ENCODE measurements at places on chromosomes 16 and 17.
A peak's percentile ranks its signal among the peaks of the same experiment; 100 is the strongest.

GRCh38 chr17:1957037-1957436, 68.1 kb downstream of the RTN4RL1 start:
- H3K27me3 ChIP-seq, result no peaks in the 10 kb centered on the region
- no peaks in the 10 kb centered on the region for H3K36me3 ChIP-seq
- DNase-seq, result no peak
- H3K4me1 ChIP-seq, result no peaks in the 10 kb centered on the region

GRCh38 chr16:85449191-85449884, 163.8 kb upstream of the GSE1 start:
- no peak overlapping the region for H3K27ac ChIP-seq
- H3K36me3 ChIP-seq, result no peaks in the 10 kb centered on the region
- no peaks in the 10 kb centered on the region for H3K27me3 ChIP-seq
- no peak for DNase-seq
- H3K4me1 ChIP-seq, result peaks cover 42% of the 10 kb centered on the region

DNA sequence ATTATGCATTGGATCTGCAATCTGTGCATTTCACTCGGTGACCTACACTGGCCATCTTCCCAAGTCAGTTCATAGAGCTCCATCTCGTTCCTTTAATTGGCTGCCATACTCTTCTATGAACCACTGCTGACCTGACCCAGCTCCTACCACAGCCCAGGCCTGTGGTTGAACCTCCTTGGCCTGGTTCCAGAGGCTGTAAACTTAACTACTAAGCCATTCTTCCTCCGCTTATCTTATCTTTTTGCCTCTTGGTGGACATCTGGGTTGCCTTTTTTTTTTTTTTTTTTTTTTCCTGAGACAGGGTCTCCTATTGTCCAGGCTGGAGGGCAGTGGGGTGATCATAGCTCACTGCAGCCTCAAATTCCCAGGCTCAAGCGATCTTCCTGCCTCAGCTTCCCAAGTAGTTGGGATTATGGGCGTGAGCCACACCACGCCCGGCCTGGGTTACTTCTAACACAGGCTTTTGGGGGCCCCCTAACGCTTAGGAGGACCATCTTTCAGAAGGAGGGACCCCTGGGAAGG, 18.3 kb downstream of the COQ7 start:
- H3K4me3 ChIP-seq, result no peak overlapping the region
- peaks cover 5% of the 10 kb centered on the region for H3K36me3 ChIP-seq
- H3K27ac ChIP-seq, result no peak overlapping the region
- DNase-seq, result no peak
- peaks cover 11% of the 10 kb centered on the region for H3K4me1 ChIP-seq

- no peak overlapping the region for H3K4me3 ChIP-seq
- DNase-seq, result no peak
- H3K36me3 ChIP-seq, result no peaks in the 10 kb centered on the region
- H3K27me3 ChIP-seq, result no peaks in the 10 kb centered on the region
Observed at GRCh38 chr17:44672479-44673093, 16.3 kb downstream of the MEIOC start.

GRCh38 chr17:57638284-57638683, 106.8 kb downstream of the CCDC182 start:
- DNase-seq, result no peak
- H3K27ac ChIP-seq, result no peak overlapping the region
- H3K36me3 ChIP-seq, result no peaks in the 10 kb centered on the region
- H3K4me1 ChIP-seq, result no peaks in the 10 kb centered on the region

DNA sequence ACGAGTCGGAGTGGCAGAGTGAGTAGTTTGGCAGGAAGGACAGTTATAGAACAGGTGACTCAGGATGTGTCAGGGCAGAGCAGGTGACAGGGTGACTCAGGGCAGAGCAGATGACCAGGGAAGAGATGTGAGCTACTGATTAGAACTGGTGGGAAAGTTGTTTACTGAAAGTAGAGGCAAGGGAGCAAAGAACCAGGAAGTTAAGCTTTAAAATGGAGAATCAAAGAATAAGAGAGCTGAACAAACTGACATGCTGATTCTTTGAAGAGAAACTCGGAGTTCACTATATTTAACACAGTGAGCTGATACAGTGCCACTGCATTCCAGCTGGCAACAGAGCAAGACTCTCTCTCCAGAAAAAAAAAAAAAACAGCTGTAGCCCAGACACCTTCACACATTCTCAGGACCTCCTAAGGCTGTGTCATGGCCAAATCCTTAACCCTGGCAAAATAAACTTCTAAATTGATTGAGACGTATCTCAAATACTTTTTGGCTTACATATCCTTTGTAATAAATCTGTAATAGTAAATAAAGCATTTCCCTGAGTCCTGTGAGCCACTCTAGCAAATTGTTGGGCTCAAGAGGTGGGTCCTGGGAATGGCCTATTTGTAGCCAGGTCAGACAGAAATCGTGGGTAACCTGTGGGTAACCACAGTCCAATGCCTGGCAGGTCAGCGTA, 12.3 kb upstream of the UBE2I start:
- H3K36me3 ChIP-seq, result no peaks in the 10 kb centered on the region
- no peak for DNase-seq
- peaks cover 5% of the 10 kb centered on the region for H3K4me1 ChIP-seq
- peak overlapping the region; percentile 64 for H3K27ac ChIP-seq

DNA sequence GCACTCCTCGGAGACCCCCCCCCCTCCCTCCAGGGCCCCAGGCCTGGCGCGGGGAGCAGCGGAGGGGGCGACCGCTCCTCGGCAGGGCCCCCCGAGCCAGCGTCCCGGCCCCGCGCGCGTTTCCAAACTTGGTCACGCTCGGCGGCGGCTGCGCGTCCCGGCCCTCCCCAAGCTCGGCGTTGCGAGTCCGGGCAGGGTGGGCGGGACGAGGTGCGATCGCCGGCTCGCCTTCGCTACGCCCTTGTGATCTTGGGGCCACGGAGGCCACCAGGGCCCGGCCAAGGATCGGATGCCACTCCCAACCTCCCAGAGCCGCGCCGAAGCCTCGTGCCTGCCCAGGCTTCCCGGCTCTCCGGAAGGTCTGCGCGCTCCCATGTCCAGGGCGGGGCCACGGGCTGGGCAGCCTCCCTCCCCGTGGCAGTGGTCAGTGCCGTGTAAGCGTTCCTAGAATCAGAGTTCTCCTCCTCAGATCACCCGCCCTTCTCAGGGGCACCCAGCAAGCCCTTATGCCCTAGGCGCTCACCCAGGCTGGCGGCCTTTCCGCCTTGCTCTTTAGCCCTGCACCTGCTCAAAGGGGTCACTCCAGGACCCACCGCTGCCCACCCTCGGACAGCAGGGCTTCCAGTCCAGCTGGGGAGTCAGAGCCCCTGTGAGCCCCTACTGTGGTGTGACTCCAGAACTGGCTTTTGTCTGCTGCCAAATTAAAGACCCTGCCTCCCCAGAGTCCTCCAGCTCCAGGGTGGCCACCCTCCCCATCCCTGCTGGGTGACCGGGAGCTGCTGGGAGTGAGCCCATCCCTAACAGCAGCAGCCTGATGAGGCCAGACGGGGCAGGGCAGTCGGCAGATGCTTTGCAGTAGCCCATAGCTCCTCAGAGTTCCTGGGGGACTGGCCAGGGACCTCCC, 12.2 kb upstream of the MRPS23 start:
- H3K36me3 ChIP-seq, result no peaks in the 10 kb centered on the region
- no peak overlapping the region for H3K27ac ChIP-seq
- H3K4me1 ChIP-seq, result peaks cover 13% of the 10 kb centered on the region
- DNase-seq, result no peak

GRCh38 chr17:80468781-80469493, 7.5 kb downstream of the NPTX1 start:
- H3K27me3 ChIP-seq, result peaks cover 34% of the 10 kb centered on the region
- no peak overlapping the region for H3K4me3 ChIP-seq
- no peak for DNase-seq
- peaks cover 5% of the 10 kb centered on the region for H3K4me1 ChIP-seq
- H3K36me3 ChIP-seq, result no peaks in the 10 kb centered on the region

- no peaks in the 10 kb centered on the region for H3K4me1 ChIP-seq
- H3K27me3 ChIP-seq, result no peaks in the 10 kb centered on the region
- DNase-seq, result no peak
- no peak overlapping the region for H3K27ac ChIP-seq
- no peaks in the 10 kb centered on the region for H3K36me3 ChIP-seq
Observed at GRCh38 chr16:11963706-11964105, 1.3 kb upstream of the TNFRSF17 start.

DNA sequence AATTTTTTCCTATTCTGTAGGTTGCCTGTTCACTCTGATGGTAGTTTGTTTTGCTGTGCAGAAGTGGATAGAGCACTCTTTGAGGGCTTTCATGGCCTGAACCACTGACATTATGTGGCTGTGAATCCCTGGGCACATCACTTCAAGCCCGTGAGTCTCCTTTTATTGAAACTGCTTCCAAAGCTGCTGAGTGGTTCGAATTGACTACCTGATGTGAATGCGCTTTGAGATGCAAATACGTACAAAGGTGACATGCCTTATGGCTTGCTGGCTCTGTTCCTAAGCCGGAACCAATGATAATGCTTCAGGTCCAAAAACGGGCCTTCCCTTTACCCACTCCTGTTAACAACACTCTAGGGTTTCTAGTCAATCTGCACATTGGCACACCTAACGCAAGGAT, 34.3 kb downstream of the ASPA start:
- no peaks in the 10 kb centered on the region for H3K36me3 ChIP-seq
- H3K4me3 ChIP-seq, result no peak overlapping the region
- DNase-seq, result no peak
- no peaks in the 10 kb centered on the region for H3K4me1 ChIP-seq
- H3K27me3 ChIP-seq, result no peaks in the 10 kb centered on the region

DNA sequence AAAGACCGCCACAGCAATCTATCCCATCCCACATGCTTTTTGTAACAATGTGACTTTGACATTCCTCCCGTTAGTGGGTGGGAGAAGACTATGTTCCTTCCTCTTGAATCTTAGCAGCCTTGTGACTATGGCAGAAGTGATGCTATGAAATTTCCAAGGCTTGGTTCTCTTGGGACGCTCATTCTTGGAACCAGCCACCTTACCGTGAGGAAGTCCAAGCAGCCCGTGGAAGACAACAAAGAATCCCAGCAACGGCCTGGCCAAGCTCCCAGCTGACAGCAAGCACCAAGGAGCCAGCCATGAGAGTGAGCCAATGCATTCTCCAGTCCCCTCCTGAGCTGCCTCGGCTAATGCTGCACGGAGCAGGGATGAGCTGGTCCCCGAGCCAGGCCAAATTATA, 62.3 kb downstream of the VPS53 start:
- no peak overlapping the region for H3K4me3 ChIP-seq
- no peaks in the 10 kb centered on the region for H3K4me1 ChIP-seq
- DNase-seq, result no peak
- no peaks in the 10 kb centered on the region for H3K27me3 ChIP-seq
- no peak overlapping the region for H3K27ac ChIP-seq

GRCh38 chr17:54977744-54978143, 9.2 kb downstream of the STXBP4 start:
- H3K27ac ChIP-seq, result no peak overlapping the region
- H3K4me1 ChIP-seq, result no peaks in the 10 kb centered on the region
- DNase-seq, result no peak

- no peaks in the 10 kb centered on the region for H3K36me3 ChIP-seq
- no peak for DNase-seq
- peak overlapping the region; percentile 24 for H3K4me3 ChIP-seq
- H3K27ac ChIP-seq, result no peak overlapping the region
- peaks cover 5% of the 10 kb centered on the region for H3K4me1 ChIP-seq
Observed at GRCh38 chr17:72617557-72617956, 474.9 kb downstream of the SLC39A11 start.

DNA sequence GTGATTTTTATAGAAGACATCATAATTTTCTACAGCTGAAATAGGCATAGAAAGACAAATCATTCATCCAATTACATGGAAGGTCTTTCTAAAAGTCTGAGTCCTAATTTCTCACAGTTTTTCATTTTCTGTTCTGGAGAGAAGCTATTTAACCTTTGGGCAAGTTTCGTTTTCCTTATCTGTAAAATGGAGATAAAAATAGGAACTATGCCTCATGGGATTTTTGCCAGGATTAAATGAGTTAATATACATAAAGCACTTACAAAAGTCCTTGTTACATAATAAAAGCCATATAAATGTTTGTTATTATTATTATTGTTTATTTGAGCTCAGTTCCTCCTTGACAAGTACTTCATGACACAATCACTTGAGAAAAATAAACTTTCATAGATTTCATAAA, 121.4 kb downstream of the SKAP1 start:
- no peak overlapping the region for H3K4me3 ChIP-seq
- no peak for DNase-seq
- H3K27ac ChIP-seq, result no peak overlapping the region
- no peaks in the 10 kb centered on the region for H3K4me1 ChIP-seq
- H3K27me3 ChIP-seq, result no peaks in the 10 kb centered on the region

GRCh38 chr16:57951204-57951960, 19.5 kb downstream of the CNGB1 start:
- H3K27me3 ChIP-seq, result no peaks in the 10 kb centered on the region
- H3K4me3 ChIP-seq, result no peak overlapping the region
- DNase-seq, result no peak
- no peaks in the 10 kb centered on the region for H3K4me1 ChIP-seq
- H3K36me3 ChIP-seq, result no peaks in the 10 kb centered on the region
- no peak overlapping the region for H3K27ac ChIP-seq

GRCh38 chr16:76579277-76579922, 302.2 kb downstream of the CNTNAP4 start:
- no peak overlapping the region for H3K27ac ChIP-seq
- H3K4me3 ChIP-seq, result no peak overlapping the region
- DNase-seq, result no peak
- no peaks in the 10 kb centered on the region for H3K4me1 ChIP-seq
- H3K36me3 ChIP-seq, result no peaks in the 10 kb centered on the region
- H3K27me3 ChIP-seq, result no peaks in the 10 kb centered on the region

DNA sequence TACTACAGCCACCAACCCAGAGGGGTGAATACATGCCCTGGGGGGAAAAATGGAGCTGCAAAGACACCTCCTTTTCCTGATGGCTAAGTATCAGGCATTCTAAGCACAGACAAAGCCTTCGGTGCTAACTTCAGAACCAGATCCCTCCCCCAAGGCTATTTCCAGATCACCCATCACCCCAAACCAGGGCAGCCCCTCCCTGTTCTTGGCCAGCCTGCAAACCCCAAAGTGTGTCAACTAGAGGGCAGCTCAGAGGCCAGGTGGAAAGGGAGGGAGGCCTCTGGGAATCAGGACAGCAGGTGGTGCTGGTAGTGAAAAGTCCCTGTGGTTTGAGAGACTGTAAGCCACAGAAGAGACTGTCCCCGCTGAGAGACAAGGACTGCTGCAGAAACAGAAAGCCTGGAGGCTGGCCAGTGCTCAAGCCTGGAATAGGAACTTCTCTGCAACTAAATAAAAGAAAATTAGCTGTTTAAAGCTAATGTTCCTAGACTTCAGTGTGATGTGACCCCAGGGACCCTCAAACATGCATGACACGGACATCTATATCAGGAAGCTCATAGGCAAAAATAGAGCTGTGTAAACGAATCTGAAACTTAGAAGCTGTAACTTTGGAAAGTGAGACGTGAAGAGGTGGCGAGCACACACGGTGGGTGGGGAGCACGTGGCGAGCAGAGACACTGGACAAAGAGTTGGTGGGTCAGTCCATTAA, 9.1 kb downstream of the TUBG1 start:
- no peak for DNase-seq
- H3K4me1 ChIP-seq, result no peaks in the 10 kb centered on the region
- H3K27ac ChIP-seq, result no peak overlapping the region
- H3K36me3 ChIP-seq, result peaks cover 12% of the 10 kb centered on the region
- H3K27me3 ChIP-seq, result no peaks in the 10 kb centered on the region
- H3K4me3 ChIP-seq, result no peak overlapping the region

All from CD8-positive, alpha-beta memory T cell (primary cell).